ENCODE measurements at places on chromosomes 5 and 9. TPM values are rescaled to one million over a fixed set of nuclear protein-coding genes. Genes with fewer than 3 reads are reported as not detected.

The F2R gene
- 46.7 TPM for total RNA-seq

The FAM163B gene
- total RNA-seq = 1.7 TPM

GRCh38 chr5:158436271-158437065, 577.5 kb upstream of the CLINT1 start:
- DNase-seq = no peak

The CRAT gene
- total RNA-seq = 75.0 TPM

GRCh38 chr9:113350107-113350661, 843 bp downstream of the BSPRY start:
- no peak for DNase-seq

DNA sequence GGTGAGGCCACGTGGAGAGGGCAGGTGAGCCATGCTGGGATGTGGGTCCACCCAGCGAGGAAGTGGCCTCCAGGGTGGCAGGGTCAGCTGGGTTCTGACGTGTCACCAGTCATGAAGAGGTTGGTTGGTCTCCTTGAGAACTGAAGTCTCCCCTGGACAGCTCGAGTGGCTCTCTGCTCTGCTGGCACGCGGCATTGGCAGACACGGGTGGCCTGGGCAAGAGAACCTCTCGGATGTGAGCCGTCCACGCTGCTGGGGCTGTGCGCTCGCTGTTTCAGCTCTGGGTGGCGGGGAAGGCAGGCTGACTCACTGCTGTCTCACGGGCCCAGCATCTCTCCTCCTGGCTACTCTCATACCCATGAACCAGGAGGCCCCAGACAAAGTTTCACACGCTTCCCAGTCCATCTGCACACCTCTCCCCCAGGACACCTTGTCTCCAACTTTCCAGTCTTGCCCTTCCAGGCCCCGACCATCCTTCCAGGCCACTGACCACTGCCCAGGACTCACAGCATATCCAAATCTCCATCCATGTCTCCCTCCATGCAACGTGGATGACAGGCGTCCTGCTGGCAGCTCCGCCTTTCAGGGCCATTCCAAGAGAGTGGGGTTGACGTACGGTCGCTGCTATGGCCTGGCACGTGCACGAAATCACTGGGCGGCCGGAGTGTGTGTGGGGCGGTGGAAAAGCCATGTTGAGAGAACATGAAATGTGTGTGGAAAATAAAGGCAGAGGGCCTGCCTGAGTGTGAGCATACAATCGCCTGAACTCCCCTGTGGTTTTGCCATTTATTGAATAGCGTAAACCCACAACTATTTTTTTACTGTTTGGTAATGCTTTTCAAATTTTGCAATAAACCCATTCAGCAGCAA, 145.0 kb upstream of the COL5A1 start:
- DNase-seq = no peak

The OR1J2 gene
- not detected for total RNA-seq

- no peak for DNase-seq
These were observed 20.9 kb downstream of the CDHR2 start for GRCh38 chr5:176570044-176570443.

The INSL6 gene
- total RNA-seq = not detected

The PCDHA1 gene
- not detected for total RNA-seq

- DNase-seq = no peak
These were observed 660.8 kb downstream of the TLE1 start for GRCh38 chr9:81028504-81028903.

- no peak for DNase-seq
These were observed 138.4 kb upstream of the KIF2A start for GRCh38 chr5:62167561-62168057.

GRCh38 chr5:135719428-135720063, 114.9 kb upstream of the SLC25A48 start:
- DNase-seq = no peak

- no peak for DNase-seq
These were observed 297.6 kb downstream of the MAN2A1 start for GRCh38 chr5:109987355-109987754.

DNA sequence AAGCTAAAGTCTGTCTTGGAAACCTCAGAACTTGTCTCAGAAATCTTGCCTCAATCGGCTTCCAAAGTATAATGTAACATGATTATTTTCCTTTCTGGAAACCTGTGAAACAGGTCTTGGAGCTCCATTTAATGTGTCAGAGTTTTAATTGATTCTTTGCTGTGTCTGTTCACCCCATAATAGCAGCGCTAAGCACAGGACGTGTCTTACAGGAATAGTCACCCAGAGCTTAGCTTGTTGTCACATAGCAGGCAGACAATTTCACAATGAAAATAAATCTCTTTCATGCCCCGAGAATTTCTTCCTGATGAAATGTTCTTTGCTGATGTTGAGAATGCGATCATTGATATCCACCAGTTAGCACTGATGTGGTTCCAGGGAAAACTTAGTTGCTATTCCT, 40.2 kb upstream of the PTPN3 start:
- no peak for DNase-seq

GRCh38 chr5:172883066-172883465, 49.0 kb downstream of the ERGIC1 start:
- DNase-seq = no peak

The HMCN2 gene
- 7.3 TPM for total RNA-seq

DNA sequence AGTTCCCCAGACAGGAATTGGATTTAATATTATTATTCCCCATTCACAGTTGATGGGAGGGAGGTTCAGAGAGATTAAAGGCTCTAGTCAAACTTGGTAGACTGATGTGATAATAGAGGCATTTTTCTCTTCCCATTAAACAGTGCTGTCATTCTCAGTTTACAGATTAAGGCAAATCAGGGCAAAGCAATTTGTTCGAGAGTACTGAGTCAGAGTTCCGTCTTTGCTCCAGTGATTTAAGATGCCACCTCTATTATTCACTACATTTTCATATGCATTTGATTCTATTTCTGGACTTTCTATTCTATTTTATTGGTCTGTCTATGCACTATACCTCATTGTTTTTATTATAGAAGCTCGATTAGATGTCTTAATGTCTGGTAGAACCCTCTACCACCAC, 201.0 kb upstream of the RAI14 start:
- no peak for DNase-seq

DNA sequence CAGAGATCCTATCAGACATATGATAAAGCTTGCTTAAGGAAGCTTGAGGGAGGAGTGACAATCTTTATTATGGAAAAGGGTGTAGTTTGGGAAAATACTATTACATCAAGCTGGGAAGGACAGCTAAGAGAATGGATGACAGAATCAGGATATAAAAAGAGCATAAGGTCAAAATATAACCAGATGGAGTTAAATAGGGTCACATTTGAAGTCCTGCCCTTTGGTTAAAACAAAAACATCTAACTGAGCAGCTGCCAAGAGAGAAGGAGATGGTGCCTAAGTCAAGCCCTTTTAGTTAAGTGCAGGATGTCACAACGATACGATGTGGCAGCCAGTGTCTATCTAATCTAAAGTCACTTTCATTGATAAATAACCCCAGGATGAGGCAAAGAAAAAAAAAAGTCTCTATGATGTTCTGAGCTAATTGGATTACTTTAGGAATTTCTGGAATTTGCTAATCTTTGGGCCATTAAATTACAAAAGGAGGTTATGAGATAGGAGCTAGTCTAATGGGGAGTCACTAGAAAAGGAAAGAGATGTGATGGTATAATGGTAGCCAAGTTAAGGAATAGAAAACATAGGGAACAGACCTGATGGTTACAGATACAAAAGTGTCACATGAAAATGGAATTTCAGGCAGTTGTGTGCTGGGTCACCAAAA, 365.2 kb downstream of the PDE4D start:
- DNase-seq = no peak

GRCh38 chr5:143843461-143843860, 31.5 kb downstream of the HMHB1 start:
- DNase-seq = no peak

The SLC36A2 gene
- not detected for total RNA-seq

GRCh38 chr5:161539016-161539415, 7.5 kb downstream of the GABRB2 start:
- DNase-seq = no peak

GRCh38 chr5:156587012-156587411, 260.0 kb downstream of the SGCD start:
- no peak for DNase-seq

DNA sequence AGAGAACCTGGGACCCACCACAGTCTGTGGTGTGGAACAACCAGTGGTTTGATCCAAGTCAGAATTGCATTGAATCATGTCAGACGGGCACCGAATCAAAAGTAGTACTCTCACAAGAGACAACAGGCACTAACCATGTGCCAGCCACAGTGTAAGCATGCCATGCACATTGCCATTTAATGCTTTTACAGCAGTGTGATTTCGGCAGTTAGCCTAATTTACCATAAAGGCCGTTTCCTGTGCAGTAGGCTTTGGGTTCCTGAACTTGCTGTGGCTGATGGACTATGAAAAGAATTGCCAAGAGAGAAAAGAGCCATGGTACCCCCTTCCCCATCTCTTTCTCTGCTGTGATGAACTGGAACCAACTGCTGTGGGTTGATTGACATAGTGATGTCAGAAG, 540.6 kb downstream of the EBF1 start:
- no peak for DNase-seq

GRCh38 chr9:101677861-101678260, 60.6 kb downstream of the GRIN3A start:
- DNase-seq = no peak

- no peak for DNase-seq
These were observed 61.4 kb upstream of the PPP1R26 start for GRCh38 chr9:135418161-135418560.

The VCAN gene
- total RNA-seq = 72.0 TPM

DNA sequence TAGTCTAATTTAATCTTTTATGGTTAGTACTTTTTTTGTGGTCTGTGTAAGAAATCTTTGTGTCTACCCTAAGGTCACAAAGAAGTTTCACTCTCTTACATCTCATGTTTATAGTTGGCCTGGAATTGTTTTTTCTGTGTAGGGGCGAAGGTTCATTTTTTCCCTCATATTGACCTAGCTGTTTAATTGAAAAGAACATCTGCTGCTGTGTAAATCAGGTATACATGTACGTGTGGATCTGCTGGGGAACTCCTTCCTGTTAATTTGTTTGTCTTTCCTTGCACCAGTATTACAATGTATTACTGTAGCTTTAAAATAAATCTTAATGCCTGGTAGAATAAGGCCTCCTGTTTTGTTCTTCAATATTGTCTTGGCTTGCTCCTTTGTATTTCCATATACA, 37.8 kb downstream of the EXOSC2 start:
- DNase-seq = no peak

DNA sequence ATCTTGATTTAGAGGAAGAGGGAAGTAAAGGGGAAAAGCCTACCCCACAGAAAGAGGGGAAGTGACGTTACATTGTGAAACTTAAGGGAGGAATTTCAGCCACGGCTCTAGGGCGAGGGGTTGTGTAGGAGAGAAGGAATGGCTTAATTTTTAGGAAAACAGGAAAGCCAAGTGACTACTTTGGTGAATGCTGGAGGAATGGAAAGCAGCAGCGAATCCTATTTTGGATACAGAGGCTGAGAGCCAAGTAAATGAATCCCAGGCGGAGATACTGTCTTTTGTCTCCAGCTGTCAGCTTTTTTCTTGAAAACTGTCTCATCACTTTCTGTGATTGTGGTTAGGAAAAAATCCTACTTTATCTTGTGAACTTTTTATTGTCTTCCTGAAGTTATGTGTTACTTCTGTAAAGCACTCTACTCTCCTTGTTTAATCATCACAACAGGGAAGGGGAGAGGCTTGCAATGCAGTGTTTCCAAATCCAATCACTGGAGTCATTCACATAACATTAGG, 188.4 kb downstream of the TSSK1B start:
- peak; percentile 68 for DNase-seq

The FBP2 gene
- not detected for total RNA-seq

DNA sequence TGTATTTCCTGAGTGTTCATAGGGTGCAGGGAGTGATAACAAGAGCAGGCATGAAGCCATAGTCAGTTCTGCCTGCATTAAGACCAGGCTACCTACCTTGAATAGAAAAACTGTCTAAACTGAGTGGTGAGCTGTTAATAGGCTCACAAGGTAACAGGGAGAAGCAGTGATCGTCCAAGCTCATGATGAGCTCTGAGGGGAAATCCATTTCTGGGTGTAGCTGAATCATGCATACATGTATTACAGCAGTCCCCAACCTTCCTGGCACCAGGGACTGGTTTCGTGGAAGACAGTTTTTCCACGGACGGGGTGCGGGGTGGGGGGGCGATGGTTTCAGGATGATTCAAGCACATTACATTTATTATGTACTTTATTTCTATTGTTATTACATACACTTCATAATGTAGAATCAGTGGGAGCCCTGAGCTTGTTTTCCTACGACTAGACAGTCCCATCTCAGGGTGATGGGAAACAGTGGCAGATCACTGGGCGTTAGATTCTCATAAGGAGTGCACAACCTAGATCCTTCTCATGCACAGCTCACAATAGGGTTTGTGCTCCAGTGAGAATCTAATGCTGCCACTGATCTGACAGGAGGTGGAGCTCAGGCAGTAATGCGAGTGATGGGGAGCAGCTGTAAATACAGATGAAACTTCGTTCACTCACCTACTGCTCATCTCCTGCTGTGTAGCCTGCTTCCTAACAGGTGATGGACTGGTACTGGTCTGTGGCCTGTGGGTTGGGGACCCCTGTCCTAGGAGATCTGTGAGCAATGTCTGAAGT, 100.0 kb upstream of the IL6ST start:
- no peak for DNase-seq

DNA sequence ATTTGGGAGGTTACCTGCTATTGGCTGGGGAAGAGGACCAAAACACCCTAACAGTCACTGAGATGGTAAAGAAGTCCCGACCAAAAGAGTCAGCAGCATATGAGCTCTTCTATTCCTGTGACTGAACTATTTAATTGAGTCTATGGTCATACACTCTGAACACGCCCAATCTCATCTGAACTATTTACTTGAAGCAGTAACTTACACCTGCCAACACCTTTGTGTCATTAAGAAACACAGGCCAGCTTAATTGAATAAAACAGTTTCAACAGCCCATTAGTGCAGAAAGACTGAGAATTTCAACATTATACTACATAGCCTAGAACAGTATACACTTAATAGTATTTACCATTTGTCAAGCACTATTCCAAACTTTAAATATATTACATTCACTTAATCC, 47.8 kb downstream of the NR6A1 start:
- no peak for DNase-seq

DNA sequence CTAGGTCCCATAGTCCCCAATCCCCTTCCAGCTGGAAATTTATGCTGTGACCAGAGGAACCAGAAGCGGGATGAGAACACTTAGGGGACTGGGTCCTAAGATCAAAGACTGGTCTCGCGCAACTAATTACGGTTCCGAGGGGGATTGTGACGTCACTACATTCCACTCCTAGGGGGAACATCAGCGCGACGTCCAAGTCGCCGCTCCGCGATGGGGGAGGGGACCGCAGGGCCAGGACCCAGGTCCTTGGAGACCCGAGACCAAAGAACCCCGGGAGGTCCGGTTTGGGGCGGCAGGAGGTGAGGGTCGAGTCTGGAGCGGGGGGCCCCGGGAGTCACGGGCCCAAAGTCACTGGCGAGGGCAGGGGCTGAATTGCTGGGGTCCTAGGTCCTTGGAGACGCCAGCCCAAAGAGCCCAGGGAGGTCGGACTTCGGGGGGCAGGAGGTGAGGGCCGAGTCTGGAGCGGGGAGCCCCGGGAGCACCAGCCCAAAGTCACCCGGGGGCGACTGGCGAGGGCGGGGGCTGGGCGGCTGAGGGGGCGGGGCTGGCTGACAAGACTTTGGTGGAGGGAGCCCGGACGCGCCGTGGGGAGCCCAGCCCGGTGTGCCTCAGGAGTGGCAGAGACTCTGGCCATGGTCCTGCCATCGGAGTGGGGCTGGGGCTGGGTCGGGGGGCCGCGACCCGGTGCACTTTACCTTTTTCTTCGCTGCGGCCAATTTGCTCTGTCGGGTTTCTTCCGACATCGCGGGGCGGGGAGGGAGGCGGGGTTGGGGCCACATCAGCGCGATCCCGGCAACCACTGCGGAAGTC, at the start of gene GOLGA2:
TSS of gene GOLGA2 (minus strand) at position 810 of the 810 bp plus-strand sequence. CDS start at position 779, 31 bp downstream.
- peak; percentile 65 for DNase-seq
